ENCODE measurements at places on chromosomes 11 and 22. TPM values are rescaled to one million over a fixed set of nuclear protein-coding genes. Genes with fewer than 3 reads are reported as not detected.

Gene TRPM5
- 3.8 TPM for polyA plus RNA-seq

Gene RAG1
- polyA plus RNA-seq: 3.7 TPM

Gene ARHGAP8
- 31.4 TPM for polyA plus RNA-seq

Gene WNT11
- 20.1 TPM for polyA plus RNA-seq

DNA sequence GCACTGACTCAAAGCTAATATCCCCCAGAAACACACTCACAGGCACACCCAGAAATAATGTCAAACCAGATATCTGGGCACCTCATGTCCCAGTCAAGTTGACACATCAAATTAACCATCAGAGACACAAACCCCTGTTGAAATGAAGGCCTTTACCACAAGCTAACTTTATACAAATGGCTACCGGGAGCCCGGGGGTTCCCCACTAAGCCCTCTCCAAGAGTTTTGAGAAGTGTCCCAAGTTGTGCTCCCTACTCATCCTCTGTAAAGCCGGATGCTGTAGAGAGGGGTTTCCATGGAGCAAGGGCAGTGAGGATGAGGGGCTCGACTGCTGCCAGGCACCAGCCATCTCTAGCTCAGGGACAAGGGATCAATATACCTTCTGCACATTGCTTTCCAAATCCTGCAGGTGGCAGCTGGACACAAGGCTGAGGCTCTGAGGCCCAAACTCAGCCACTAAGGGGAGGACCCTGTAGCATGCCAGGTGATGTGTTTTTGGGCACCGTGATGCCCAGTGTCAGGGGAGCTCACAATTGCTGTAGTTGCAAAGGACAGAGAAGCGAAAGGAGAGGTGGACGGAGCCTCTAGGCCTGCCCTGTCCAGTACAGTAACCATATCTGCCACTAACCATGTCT is 145.7 kb downstream of the TTC17 start:
- peak; percentile 7 for DNase-seq

- DNase-seq: peak; percentile 57
Measured at GRCh38 chr11:61297746-61298145, 2.6 kb upstream of the VWCE start.

DNA sequence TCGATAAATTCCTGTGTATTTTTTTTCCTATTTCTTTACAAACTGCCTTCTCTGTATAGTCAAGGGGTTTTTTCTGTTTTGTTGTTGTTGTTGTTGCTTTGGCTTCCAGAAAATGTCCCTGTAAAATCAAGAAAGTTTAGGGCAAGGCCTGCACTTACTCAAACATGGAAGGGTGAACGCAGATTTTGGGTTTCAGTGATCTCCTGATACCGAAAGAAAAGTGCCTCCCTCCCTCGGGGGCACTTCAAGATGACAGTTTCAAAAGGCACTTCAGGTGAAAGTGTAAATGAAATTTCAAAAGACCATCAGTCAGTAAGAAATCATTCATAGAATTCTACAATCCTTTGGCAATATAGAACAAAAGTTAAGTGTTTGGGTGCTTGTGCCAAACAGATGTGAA is 43.4 kb upstream of the TMPRSS4 start:
- DNase-seq: no peak

- DNase-seq: no peak
Measured at GRCh38 chr11:118149493-118149892, 3.1 kb downstream of the SCN4B start.

GRCh38 chr11:117910525-117910924 is 18.7 kb downstream of the TMPRSS13 start:
- no peak for DNase-seq

DNA sequence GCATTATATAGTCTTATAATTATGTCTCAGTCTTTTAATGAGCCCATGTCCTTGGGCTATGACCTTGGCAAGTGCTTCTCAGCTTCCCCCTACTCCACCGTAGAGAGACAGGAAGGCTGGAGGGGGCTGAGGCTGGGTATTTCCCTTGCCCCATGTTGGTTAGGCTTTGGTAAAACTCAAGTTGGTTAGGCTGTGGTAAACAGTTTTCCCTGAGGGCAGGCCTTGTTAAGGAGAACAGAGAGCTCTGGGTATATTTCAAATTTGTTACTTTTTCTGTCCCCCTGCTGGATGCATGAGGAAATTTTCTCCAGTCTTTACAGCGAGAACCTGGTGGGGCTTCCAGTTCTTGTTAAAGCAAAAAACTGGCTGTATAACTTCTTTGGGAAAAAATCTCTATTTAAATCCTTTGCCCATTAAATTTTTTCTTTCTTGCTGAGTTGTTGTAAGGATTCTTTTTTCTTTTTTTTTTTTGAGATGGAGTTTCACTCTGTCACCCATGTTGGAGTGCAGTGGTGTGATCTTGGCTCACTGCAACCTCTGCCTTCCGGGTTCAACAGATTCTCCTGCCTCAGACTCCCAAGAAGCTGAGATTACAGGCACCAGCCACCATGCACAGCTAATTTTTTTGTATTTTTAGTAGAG is 12.2 kb upstream of the DCHS1 start:
- no peak for DNase-seq

Data from renal pelvis (tissue), 12 donors.